ENCODE measurements at places on chromosomes 2 and 18. TPM values are rescaled to one million over a fixed set of nuclear protein-coding genes. Genes with fewer than 3 reads are reported as not detected.

GRCh38 chr18:28834889-28835288 is 658.0 kb upstream of the CDH2 start:
- no peak for DNase-seq

Gene FEV
- not detected for total RNA-seq

- DNase-seq: no peak
Observed at GRCh38 chr2:45554742-45555140, 56.3 kb downstream of the SRBD1 start.

Gene SCTR
- total RNA-seq: not detected

Gene CD8B2
- not detected for total RNA-seq

Gene ZC3H6
- total RNA-seq: 8.8 TPM

Gene SKOR2
- not detected for total RNA-seq

GRCh38 chr18:71045331-71046065 is 756.7 kb downstream of the SOCS6 start:
- no peak for DNase-seq

Gene RBM44
- 1.3 TPM for total RNA-seq

- DNase-seq: no peak
Observed at GRCh38 chr2:35822716-35823115, 532.9 kb upstream of the CRIM1 start.

GRCh38 chr2:86673986-86674670 is 46.0 kb upstream of the RMND5A start:
- no peak for DNase-seq

GRCh38 chr2:112075490-112076260 is 20.6 kb downstream of the TMEM87B start:
- DNase-seq: no peak

GRCh38 chr2:19568809-19569208 is 210.4 kb upstream of the OSR1 start:
- no peak for DNase-seq

GRCh38 chr2:158889135-158889853 is 79.1 kb upstream of the TANC1 start:
- no peak for DNase-seq

Gene PRKAG3
- total RNA-seq: not detected

DNA sequence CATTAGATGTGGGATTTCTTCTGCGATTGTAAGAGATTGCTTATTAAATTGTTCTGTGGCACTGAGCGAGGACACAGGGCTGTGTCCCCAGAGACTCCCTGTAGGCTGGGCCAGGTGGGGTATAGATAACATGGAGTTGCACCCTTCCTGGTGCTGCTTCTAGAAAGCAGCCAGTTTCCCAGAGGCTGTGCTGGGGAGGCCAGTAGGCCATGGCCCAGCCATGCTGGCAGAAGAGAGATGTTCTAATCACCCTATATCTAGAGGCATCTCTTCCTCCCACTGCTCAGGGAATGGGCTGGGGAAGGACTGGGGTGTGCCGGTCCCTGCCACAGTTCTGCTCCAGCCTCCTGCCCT is 66.9 kb downstream of the HS1BP3 start:
- DNase-seq: no peak

DNA sequence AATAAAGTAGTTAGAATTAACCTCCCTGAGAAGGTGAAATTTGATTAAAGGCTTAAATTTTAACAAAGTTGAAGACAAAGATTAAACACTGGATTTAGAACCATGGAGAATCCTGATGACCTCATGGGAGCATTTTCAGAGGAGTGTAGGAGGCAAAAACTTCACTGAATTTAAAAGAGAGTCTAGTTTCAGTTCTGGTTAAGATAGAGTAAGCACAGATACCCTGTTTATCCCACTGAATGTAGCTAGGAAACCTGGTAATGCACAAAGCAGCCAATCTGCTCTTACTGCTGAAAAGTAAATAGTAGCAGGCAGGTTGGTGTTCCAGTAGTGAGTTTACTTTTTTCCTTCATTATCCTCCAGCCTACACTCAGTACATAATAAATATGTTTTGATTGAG is 654.9 kb upstream of the SYT4 start:
- DNase-seq: no peak

Gene ARMC9
- 11.8 TPM for total RNA-seq

Measured in mesenteric fat pad (tissue), 1 donor.